Cardiac muscle cell (in vitro differentiated cells and primary cell): ENCODE measurements at places on chromosomes 5 and 9. TPM values are rescaled to one million over a fixed set of nuclear protein-coding genes. Genes with fewer than 3 reads are reported as not detected.

DNA sequence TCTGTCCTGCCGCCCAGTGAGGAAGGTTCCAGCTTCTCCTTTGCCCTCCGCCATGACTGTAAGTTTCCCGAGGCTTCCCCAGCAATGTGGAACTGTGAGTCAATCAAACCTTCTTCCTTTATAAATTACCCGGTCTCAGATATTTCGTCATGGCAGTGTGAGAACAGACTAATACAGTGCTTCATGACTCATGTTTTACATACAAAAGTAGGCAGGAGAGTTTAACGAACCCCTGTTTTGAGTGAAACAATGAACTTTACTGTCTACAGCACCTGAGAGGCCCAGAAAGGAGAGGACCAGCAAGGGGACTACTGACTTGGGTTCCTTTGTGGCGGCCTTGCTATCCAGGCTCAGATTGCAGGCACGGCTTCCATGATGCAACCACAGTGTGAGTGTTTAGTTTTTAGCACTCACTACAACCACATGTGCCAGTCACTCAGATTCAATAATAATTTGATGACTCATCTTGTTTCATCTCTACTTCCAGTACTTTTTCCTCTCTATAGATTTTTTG lies 139.1 kb upstream of the CLINT1 start:
- no peak for DNase-seq

DNA sequence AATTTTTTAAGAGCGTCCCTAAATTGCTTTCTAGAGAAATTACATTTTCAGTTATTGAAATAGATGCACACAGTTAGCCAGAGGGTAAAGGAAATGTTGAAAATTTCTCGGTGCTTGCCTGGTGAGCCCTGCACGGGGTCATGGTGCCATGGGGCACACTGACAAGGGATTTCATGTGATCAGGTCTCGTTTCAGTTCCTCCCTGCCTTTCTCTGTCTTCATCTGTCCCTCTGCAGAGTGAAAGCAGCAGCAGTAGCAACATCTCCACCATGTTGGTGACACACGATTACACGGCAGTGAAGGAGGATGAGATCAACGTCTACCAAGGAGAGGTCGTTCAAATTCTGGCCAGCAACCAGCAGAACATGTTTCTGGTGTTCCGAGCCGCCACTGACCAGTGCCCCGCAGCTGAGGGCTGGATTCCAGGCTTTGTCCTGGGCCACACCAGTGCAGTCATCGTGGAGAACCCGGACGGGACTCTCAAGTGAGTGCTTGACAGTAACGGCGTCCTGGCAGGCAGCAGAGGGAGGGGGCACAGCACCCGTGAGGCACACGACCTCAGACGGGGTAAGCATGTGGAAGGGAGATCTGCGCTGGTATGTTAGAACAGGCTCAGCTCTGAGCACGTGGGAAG lies 89.1 kb upstream of the OTULINL start:
- DNase-seq = no peak

Gene HTR1A
- not detected in 2 replicates for total RNA-seq

DNA sequence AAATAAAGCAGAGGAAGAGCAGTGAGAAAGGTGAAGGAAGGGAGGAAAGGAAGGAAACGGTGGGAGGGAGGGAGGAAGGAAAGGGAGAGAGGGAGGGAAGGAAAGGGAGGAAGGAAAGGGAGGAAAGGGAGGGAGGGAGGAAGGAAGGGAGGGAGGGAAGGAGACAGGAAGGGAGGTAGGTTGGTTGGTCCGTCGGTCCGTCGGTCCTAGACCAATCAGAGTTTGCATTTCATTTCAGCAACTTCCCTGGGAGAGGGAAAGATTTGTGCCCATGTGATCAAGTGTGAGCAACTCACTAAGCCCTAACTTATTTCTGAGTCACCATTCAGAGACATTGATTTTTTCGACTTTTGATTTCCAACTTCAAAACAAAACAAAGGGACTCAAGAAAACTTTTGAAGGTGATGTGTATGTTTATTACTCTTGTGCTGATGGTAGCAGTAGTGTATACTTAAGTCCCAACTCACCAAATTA lies 18.8 kb downstream of the NANS start:
- DNase-seq = peak; percentile 78

DNA sequence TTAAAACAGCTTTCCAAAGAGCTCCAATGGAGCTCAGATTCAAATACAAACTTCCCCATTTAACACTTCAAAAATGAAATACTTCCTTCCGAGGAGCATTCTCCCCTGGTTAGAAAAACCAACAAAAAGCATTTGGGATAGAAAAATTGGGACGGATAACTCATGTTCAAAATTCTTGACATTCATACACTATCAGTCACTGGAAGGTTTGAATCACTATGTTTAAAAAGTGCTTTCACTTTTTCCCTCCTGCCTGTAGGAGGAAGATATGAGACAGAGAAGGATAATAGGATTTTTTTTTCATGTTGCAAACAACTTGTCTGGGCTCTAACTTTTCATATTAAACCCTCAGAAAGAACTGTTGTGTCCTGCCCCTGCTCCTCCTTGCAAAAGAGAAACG lies 412.0 kb downstream of the ACTL7B start:
- DNase-seq = peak; percentile 68

Gene AQP7
- total RNA-seq = 3.8 and 5.5 TPM in 2 replicates

GRCh38 chr9:91359734-91360470 lies 1.8 kb downstream of the AUH start:
- DNase-seq = no peak

Gene ANKDD1B
- total RNA-seq = 0.09 TPM in 1 of 2 replicates, not detected in the other

DNA sequence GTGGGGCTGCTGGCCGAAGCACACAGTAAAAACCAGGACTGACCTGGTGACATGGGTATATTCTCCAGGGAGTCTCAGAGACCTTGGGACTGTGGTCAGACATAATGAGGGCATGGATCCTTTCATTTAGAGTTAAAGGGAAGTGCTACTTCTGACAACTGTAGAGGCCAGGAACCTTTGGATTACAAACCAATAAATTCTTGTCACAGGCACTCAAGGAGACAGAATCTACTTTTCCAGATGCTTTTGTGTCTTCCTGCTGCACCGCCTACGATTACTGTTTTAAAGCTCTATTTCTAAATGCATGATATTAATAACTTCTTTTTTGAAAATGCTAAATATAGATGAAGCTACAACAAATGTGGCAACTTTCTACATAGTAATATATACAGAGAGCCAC lies 106.5 kb upstream of the LPAR1 start:
- no peak for DNase-seq

DNA sequence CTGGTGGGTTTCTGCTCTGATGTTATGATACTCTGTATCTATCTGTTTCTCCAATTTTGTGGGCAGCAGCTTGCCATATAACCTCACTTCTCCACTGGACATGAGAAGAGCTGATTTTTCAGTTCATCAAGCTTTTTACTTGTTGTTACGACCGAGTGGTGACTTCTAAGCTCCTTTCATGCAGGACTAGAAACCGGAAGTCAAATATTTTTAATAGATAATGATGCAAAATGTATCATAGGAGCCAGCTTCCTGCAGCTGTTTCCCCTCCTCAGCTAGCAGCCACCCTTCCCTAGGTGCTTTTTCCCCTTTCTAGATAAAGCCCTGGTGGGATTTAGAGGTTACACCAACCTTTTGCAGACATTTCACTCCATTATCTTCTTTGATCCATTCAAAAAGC lies 17.0 kb upstream of the ADAM19 start:
- no peak for DNase-seq

DNA sequence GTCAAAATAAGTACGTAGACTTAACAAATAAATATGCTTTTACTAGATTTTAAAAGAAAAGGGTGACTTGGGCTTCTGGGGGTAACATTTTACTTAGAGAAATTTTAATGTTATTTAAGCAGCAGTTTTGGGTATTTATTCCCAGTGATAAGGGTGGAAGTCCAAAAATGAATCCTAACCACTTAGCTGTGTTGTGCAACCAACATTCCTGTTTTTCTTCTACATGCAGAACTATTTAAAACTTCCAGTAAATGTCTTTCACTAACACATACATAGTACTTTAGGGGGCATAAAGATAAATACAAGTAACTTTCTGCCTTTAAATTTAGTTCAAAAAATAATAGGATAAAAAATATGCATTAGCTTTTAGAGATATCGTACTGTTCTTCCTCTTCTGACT lies 436.7 kb downstream of the CTNND2 start:
- DNase-seq = no peak

DNA sequence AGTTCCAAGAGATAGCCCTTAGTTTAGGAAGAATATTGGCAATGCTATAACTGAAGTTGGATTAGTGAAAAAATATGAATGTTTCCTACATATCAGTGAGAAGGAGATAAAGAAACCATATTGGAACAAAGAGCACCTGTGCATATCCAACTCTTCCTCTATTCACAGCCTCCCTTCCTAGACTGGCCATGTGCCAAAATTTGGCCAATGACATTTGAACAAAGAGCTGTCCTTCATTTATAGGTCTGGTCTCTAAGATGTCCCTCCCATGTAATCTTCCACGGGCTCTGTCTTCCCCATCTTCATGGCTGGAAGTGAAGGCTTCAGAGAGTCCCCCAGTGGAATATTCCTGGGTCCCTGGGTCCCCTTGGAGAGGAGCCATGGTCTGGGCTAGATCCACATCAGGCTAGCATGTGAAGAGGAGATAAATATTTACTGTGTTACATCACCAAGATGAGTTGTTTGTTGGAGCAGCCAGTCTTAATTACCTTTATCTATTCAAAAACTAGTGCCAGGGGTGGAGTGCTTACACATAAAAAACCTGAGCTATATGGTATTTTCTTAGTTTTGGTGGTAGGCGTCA lies 190.0 kb upstream of the S1PR3 start:
- no peak for DNase-seq

GRCh38 chr5:60356745-60357144 lies 343.2 kb downstream of the DEPDC1B start:
- no peak for DNase-seq

Gene FOXI1
- total RNA-seq = not detected in 2 replicates

DNA sequence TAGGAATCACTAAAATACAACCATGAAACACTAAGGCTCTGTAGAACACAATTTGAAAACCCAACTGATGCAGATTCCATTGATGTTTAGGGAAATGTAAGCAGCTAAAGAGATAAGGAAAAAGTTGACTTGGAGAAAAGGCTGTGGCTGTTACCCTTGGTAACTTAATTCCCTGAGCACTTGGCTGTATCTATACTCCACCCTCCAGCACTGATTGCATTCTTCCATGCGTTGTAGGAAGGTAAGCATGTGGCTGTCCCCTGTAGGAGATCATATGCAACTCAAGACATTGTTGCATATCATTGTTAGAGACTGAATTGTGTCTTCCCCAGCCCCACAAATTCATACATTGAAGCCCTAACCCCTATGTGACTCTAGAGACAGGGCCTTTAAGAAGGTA lies 184.5 kb downstream of the CEMIP2 start:
- DNase-seq = peak; percentile 17

DNA sequence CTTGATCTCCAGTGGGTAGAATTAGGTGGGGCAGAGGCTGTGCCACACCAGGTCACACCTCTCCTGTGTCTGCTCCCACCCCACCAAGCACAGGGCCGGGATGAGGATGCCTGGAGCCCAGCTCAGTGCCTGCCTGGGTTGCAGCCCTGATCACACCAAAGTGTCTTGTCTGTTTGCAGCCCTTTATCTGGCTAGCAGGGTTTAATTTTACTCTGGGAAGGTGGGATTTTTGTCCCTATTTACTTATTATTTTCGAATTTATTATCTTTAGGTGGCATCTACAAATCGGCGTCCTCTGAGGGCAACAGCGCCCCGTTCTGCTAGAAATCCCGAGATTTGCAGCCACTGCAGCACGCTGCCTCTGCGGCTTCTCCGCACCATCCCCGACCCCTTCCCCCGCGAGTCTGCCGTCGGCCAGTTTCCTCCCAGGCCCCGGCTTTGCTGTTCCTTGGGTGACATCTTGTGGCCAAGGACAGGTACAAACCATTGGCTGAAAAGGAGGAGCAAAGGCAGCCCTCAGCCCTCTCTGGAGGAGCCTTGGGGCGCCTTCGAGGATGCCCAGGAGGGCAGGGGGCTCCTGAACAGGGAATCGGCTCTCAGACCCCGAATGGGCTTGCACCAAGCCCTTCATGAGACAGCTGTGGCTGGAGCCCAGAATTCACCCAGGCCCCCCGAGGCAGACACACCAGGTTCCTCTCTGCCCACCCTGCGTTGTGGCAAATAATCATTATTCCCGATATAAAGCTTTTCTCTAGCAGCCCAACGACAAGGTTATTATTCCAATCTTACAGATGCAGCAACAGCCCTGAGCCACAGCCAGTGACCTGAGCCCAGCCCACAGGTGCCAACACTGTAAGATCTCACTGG lies 113.0 kb downstream of the GAPVD1 start:
- DNase-seq = peak; percentile 83
